A673 (cell line): ENCODE measurements at places on chromosomes 2 and 18.
A peak's percentile ranks its signal among the peaks of the same experiment; 100 is the strongest.

- peak; percentile 38 for DNase-seq
These were observed 409.8 kb downstream of the PLCL1 start for GRCh38 chr2:198214114-198214596.

DNA sequence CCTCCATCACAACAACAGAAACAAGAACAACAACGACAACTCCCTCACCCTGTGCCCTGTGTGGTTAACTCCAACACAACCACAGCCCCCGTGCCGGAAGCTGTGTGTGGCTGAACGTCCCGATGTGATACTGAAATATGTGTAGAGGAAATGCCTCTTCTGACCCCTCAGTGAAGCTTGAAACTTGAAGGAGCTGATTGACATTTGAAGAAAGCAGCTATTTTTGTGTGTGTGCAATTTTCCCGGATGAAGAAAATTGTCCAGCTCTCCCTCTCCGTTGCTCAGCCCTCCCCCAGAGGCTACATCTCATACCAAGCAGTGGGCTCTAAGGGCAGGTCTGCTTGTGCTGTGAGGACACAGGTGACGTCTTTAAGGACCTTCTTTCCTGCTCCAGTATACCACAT lies 173.8 kb downstream of the ICOS start:
- no peak for DNase-seq

DNA sequence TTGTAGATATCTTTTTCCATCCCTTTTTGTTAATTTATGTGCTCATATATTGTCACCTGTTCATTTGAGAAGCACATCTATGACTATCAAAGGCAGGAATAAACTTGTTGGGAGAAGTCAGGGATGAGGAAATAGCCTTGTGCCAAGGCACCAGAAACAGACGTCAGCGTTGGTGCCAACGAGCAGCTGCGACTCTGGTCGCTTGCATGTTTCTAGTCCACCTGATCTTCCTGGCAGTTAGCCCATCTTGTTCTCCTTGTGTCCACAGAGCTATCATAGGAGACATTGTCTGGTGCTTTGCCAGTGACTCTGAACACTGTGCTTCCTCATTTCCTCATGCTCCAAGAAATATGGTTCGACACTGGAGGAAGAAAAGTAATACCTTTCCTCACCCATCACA lies 374.4 kb downstream of the PTPRM start:
- no peak for DNase-seq

GRCh38 chr2:22990246-22990645 lies 394.7 kb upstream of the KLHL29 start:
- DNase-seq: no peak

DNA sequence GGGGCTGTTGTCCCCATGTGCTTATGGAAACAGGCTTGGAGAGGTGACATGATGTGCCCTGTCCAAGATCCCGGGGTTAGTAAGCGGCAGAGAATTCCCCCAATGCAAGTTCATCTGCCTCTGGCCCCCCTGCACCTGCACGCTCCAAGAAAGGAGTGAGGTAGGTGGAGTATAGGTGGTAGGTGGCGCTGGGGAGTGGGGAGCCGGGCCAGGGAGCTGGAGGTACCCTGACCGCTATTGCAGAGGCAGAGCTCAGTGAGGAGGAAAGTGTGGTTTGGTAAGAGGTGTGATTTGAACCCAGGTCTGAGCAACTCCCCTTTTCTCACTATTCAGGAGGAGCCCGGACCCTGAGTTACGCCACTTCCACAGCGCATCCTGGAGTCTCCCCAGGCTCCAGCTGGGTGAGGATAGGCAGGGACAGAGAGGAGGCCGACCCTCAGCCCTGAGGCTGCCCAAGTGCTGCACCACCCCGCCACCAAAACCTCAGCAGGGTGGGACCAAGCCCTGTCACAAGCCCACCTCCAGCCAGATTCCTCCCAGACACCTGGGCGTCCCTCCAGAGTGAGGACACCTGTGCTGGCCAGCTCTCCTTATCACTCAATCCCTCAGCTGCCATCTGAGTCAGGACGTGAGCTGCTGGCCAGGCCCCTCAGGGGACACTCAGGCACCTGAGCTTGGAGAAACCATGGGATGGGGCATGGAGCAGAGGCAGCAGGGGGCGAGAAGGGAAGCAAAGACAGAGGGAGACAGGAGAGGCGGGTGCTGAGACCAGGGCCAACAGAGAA lies 5.6 kb downstream of the HAAO start:
- DNase-seq: no peak

- DNase-seq: no peak
These were observed 52.1 kb upstream of the CNGA3 start for GRCh38 chr2:98293931-98294687.

GRCh38 chr2:172093416-172094293 lies 8.3 kb downstream of the DLX1 start:
- DNase-seq: peak; percentile 65

DNA sequence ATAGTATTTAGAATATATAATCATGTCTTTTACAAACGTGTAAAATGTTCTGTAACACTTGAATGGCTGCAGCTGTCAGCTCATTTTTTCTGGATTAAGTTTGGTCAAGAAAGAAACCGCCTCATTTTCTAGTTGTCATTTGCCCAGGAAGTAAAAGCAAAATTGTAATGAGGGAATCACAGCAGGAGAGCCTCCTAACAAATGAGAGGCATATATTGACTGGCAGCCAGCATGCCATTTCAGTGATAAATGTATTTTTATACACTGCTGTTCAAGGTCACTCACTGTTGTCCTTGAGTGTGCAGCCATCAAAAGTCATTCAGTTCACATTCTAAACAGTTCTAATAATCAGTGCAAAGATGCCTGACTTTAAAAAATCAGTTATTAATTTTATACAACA lies 144.3 kb upstream of the BOD1L2 start:
- peak; percentile 90 for DNase-seq

- DNase-seq: no peak
These were observed 31.1 kb downstream of the PNO1 start for GRCh38 chr2:68188831-68189230.

DNA sequence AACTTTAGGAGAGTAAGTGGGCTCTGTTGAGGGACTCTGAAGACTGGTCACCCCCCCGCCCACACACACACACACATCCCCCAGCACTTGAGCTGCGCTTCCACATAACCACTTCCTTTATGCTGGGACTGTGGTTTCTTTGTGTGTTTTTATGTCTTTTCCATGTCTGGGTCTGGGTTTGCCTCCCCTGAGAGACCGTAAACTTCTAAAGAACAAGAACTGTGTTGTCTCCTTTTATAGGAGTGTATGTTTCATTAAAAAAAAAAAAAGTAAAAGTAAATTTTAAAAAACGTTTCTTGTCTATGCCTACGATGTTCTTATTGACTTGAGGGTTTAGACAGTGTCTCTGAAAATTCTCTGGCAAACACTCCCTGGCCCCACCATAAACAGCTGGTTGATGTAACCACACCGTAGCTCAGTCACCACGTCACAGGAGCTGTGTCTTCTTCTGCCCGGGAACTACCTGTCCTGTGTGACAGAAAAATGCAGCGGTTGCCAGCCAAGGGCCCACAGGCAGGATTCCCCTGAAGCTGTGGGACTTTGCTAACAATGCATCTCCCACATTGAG lies 68.0 kb downstream of the KLHL29 start:
- DNase-seq: peak; percentile 42

DNA sequence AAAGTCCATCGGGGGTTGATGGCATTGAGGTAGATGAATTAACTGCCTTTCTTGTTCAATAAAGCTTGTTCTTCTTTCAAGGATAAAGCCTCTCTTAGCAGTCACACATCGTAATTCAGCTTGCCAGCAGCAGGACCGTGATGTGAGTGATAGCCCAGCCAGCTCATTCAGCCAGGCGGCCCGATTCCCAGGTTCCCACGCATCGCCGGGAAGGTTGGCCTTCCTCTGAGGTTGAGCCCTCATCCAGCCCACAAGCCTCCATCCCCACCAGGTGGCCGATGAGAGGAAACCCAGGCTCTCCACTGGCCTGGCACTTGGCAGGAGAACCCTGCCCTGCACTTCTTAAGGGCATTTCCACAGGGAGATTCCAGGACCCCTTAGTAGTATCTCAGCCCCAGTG lies 4.7 kb downstream of the AGAP1 start:
- no peak for DNase-seq

GRCh38 chr2:241135737-241136136 lies 13.5 kb downstream of the PASK start:
- DNase-seq: no peak

GRCh38 chr18:31101183-31102024 lies 817 bp downstream of the DSC2 start:
- no peak for DNase-seq

DNA sequence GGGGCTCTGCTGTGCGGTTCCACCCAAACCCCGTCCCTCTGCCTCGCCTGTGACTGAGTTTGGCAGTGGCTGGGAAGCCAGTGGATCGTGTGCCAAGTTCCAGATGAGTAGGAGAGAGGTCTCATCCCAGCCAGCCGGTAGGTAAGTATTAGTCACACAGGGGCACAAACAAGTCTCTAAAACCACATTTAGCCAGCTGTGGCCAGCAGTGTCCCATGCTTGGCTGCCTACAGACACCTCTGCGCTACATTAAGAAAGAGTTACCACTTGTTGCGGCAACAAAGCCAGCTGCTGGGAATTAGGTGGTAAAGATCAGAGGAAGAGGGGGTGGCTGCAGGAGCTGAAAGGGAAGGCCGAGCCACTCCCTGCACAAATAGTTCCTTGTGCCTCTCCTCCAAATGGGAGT lies 81.2 kb downstream of the GATA6 start:
- DNase-seq: no peak

GRCh38 chr2:158034198-158034866 lies 67.3 kb upstream of the UPP2 start:
- peak; percentile 87 for DNase-seq

- no peak for DNase-seq
These were observed 124.5 kb downstream of the EN1 start for GRCh38 chr2:118722976-118723375.

DNA sequence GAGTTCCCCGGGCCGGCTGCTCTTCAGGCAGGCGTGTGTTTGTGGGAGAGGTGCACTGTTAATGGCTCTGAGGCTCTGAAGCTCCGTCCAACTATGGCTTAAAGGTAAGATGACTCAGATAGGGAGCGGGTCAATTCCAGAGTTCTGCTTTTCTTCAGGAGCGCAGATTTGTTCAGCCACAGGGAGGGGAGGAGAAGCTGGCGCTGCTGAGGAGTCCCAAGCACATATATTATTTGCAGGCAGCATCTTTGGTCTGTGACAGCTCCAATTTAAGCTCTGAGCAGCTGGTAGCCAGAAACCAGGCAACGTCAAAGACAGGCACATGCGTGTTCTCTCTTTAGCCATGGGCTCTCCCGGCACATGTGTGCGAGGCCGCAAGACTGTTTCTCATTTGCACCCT lies 229.2 kb downstream of the BCL2 start:
- DNase-seq: no peak

DNA sequence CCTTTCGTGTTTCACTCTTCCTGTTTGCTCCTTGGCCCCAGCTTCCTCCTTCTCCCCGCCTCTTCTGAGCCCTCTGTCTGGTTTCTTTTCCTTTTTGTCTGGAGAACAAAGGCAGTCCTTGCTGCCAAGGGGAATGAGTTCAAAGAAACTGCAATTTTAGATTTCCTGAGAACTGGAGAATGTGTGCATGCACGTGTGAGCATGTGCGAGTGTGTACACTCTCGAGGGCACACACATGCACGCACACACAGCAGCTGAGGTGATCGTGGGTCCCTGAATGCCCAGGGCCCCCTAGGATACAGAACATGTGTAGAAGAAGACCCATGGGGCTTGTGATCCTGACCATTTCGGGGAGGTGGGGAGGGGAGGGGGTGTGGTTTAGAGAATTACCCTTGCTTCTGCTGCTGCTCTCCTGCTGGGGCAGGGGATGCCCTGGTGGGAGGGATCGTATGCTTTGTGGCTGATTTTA lies 151.8 kb downstream of the DYSF start:
- DNase-seq: no peak

DNA sequence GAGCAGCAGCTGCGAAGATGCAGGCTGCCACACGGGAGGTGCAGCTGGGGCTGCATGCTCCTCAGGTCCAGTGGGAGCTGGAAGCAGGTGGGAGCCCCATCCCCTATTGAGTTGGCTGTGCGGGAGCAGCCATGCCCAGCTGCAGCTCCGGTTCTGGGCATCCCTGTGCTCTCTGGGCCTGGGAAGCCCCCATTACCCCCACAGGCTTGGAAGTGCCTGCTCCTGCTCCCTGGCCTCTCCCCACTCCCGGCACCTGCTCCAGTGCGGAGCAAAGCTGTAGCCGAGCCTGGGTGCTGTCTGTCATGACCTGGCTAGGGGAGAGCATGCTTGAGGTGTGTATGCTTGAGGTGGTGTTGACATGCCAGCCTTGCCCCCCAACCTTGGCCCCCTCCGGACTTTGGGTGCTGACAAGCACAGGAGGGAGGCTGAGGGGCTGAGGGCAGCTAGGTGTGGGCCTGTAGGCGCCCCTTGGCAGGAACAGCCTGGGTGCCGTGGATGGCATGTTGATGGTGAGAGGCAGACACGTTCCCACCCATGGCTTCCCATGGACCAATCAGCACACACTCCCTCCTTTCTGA lies 21.5 kb downstream of the ANKRD29 start:
- no peak for DNase-seq

DNA sequence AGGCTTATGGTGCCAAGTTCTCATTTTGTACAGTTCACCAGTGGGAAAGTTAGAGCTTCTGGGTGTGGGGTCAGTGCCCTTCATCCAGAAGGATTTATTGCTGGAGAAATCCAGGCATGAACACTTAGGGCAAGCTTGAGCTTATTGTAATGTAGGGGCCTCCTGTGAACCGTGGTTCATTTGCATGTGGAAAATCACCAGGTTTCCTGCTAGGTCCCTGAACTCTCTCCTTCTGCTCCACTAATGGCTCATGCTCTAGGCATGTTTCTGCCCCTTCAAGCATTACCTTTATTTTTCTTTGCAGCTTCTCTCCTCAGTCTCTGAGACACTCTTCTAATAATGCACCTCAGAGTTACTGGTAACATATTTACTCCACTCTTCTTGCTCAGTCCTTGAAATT lies 79.3 kb upstream of the FAM98A start:
- DNase-seq: no peak

GRCh38 chr2:180604077-180604476 lies 376.3 kb upstream of the UBE2E3 start:
- DNase-seq: peak; percentile 46

DNA sequence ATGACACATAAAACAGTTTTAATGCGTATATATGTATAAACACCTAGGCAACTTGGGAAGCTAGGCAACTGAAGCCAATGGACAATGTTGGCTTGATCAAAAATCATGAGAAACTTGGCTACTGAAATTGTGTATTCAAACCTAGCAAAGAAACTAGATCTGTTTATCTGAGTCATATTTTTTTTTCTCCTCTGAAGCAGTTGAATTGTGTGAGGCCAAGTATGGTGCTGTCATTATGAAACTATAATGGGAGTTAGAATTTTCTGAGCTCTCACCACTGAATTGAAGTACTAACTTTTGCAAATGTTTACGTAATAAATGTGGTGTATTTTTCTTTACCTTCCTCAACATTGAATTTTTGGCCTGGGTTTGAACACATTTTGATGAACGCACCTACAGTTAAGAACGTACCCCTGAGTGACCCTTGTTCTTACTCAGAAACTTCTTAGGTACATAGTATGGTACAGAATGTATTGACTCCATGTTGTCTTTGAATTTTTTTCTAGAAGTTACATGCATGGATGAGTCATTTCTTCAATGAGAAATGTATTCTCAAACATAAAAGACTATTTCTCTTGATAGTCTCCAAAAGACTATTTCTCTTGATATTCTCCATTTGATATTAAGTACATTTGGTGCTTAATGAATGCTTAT lies 23.8 kb downstream of the CD28 start:
- no peak for DNase-seq
